ENCODE measurements at places on chromosomes 7 and 10.

DNA sequence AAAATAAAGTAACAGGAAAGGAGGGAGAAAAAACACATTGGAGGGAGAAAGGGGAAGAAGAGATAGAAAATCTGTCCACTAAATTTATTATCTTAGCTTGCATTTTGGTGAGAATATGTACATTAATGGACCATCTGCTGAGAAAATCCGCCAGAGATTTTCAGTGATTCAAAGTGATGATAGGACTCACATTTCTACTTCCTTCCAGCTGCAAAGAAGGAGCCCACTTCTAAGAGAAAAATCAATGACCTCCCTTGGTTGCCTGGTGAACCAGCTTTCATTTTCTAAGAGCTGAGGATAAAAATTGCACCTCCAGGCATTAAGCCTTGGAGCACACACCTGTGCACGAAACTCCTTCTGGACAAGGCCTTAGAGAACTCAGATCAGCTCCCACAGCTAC is 404.3 kb downstream of the SFMBT2 start:
- DNase-seq = no peak

- DNase-seq = no peak
Measured at GRCh38 chr7:80781561-80781979, 137.3 kb downstream of the SEMA3C start.

DNA sequence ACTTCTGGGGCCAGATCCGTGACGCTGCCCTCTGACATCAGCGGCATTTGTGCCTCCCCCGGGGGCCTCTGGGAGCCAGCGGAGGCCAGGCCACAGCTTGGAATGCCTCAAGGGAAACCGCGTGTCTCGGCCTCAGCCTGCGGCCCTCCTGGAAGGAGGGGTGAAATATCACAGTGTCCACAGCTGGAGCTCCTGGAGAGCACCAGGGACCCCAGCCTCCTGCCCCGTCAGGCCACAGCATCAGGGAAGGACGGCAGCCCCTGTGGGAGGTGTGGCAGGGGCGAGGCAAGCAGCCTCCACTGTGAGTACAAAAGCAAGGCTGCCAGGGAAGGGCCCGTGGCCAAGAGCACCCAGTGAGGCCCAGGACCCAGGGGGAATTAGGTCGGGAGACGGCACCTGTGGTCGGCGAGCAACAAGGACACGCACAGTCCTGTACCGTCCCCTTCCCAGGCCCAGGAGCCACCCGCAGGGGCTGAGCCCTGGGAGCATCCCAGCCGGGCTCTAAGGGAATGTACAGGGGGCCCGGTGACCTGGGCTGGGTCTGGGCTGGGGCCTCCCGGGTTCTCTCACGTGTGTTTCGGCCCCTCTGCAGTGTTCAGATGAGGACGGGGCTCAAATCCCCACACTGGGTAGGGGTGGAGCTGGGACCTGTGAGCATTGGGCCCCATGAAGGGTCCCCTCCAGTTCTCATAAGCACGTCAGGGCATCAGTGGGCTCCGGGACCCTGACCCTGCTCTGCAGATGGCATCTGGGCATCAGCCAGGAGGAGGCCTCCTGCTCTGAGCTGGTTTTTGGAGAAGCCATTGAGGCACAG is 18.7 kb upstream of the KNDC1 start:
- DNase-seq = no peak

DNA sequence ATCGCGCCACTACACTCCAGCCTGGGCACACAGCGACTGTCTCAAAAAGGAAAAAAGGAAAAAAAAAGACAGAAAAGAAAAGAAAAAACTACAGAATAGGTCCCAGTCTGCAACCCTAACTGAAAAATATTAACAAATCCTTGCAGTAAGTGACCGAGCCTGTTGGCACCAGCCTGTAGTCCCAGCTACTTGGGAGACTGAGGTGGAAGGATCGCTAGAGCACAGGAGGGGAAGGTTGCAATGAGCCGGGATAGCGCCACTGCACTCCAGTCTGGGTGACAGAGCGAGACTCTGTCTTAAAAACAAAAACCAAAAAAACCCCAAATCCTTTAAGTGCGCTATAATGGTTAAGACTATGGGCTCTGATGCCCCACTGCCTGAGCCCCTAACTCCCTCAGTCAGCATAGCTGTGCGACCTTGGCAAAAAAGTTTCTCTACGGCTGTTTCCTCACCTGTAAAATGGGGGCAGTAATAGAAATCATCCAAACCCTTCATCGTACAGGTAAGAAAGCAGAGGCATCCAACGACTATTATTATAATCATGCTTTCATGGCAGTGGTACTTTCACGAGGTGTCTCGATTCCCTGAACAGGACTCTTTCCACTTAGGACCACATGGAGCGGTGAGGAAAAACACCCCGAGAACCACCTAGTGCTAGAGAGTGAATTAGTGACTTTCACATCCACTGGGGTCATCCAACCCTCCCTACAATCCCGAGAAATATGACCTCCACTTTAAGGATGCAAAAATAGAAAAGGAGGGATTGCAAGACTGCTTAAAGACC is 755 bp downstream of the TOMM7 start:
- DNase-seq = no peak

DNA sequence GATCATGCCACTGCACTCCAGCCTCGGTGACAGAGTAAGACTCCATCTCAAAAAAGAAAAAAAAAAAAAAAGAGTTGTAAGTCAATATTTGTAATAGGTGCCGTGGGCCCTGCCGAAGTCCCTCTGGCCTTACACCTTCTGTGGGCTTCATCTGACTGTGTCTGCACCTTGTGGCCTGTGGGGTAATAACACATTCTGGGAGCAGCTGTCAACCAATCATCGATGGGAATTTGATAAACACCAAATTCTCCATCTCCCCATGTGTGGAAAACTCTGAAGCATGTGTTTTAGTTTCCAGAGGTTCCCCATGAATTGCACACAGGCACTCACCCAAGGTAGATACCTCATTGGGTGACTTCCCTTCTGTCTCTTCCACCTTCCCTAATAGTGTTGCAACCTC is 10.8 kb downstream of the ZNF394 start:
- no peak for DNase-seq

DNA sequence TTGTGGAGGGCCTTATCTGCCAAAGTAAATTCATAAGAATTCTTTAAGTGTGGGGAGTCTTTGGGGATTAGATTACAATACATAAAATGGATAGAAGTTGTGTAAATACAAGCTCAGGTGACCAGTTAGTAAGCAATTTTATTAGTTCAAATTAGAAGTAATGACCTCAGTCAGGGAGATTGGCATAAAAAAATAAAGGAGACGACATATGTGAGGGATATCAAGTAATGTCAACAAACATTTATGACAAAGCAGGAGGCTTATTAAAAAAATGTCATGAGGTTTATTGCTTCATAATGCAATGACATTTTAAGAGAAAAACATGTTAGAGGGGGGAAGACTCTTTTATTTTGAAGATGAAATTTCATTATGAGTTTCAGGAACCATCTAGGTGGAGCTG is 1137.0 kb upstream of the PHF14 start:
- DNase-seq = no peak

GRCh38 chr7:9776900-9777299 is 1196.8 kb upstream of the PHF14 start:
- DNase-seq = no peak

DNA sequence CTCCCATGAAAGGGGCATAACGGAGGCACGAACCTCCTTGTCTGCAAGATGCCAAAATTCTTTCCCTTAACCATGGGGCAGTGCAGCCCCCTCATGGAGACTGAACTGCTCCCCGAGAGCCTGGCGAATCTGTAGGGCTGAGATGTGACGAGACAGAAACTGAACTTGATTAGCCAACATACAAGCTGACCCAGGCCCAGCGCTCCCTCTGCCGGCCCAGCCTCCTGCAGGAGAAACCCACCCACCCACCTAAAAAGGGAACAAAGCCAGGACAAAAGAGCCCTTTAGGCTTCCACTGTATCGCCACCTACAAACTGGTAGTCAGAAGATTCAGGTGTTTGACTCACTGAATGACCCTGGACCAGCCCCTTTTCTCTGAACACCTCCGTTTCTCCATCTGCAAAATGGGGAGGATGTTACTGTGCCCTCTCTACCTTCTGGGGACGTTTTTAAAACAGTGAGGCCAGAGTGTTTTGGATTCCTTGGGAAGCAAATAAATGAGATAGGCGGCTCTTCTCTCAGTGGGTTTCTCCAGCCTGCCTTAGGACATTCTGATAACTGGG is 58.4 kb downstream of the C10orf105 start:
- no peak for DNase-seq

DNA sequence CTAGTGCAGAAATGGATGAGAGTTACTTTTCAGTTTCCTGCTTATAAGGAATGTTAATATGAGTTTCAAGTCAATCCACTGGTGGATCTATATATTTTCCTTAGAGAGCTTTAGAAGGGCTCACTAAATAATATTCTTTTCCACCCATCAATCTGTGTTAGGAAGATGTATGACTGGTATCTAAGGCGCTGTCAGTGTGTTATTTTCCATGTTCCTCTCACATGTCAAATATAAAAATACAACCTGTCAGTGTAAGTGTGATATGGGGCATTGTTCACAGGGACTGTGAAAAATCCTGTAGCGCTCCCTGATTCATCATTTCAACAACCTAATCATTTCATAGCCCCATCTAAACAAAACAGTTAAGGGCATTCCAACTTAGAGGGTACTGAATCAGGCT is 203.1 kb downstream of the TMEM26 start:
- DNase-seq = no peak

DNA sequence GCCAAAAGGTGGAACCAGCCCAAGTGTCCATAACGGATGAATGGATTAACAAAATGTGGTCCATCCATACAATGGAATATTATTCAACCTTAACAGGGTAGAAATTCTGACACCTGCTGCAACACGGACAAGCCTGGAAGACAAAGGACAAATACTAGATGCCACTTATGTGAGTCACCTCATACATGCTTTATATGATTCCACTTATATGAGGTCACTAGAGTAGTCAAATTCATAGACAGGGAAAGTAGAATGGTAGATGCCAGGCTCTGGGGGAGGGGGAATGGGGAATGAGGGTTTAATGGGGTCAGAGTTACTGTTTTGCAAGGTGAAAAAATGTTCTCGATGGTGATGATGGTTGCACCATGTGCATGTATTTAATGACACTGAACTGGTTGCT is 34.0 kb upstream of the CYTH3 start:
- DNase-seq = no peak
